ENCODE measurements at places on chromosomes 13 and 19.

DNA sequence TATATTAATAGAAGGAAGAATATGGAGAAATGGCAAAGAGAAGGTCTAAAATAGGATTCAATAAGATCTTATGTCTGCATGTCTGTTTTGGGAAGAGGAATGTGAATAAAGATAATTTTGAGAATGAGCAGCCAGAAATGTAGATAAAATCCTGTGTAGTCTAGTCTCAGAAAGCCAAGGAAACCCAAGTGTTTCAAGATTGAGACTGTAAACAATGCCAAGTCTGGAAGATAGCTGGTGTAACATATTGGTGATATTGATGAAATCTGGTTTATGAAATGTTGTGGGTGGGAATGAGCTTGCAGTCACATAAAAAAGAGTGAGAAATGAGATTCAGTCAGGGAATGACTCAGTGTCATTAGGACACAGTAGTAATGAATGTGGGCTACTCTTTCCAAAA lies 1180.3 kb upstream of the PCDH20 start:
- no peak for DNase-seq

GRCh38 chr13:104976986-104977385 lies 1558.5 kb downstream of the EFNB2 start:
- DNase-seq: no peak

DNA sequence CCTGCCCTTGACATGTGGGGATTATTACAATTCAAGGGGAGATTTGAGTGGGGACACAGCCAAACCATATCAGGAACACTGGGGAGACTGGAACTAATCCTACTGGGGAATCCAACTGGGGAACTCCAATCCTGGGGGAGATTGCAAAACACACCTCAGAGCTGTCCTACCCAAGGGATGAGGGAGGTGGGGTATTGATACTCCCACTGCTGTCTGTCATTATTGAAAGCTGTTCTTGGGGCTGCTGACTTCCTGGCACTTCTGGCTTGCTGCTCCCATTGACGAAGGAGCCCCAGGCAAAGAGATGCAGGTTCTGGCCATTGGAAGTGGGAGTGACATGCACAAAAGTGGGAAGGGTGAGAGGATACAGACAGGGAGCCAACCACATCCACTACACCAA lies 24.7 kb upstream of the POP4 start:
- DNase-seq: no peak

GRCh38 chr19:7460562-7460966 lies 28.3 kb downstream of the PEX11G start:
- no peak for DNase-seq

GRCh38 chr13:111559612-111560403 lies 239.4 kb downstream of the TEX29 start:
- no peak for DNase-seq

DNA sequence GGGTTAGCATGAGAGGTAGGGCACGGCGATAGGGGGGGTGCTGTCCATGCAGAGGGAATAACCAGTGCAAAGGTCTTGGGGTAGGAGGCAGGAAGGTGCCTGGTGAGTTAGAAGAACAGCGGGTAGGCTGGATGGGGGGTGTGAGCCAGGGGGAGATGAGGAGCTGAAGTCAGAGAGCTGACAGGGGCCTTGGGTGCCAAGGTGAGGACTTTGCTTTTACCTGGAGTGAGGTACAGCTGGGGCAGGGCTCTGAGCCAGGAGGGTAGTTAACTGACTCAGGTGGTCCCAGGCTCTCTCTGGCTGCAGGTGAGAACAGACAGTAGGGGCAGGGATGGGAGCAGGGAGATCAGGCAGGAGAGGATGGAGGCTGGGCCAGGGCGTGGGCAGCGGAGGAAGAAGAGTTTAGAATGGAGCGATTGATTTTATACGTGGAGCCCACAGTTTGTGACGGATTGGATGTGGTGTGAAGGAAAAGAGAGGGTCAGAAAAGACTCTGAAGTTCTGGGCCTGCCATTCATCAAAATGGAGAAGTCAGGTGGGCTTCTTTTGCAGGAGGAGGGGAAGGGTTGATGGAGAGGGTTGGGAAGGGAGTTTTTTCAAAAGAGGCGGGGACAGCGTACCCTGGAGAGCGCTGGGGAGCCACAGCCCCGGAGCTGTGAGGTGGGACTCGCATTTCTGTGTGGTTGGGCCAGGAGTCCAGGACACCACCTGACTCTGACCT lies 1.2 kb upstream of the GRAMD1A start:
- no peak for DNase-seq

DNA sequence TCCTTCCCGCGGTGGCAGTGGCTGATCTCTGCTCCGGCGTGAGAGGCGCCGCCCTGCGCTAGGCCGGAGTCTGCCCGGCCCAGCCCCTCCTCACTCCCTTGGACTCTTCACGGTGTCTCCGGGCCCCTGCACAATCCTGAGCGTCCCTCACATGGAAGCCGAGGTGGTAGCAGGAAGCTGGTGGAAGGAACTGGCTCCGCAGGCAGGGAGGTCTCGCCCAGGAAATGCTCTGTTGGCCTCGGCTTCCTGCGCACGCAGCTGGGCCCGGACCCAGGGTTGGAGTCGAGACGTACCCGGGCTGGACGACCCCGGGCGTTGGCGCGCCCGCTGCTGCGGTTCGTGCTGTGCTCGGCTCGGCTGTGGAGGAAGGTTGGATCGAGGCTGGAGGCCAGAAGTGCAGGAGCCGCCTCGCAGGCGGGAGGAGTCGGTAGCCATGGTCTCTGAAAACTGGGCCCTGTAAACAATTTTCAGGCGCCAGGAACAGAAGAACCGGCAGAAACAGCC lies 46.3 kb downstream of the ZNF724 start:
- DNase-seq: no peak

- no peak for DNase-seq
Observed at GRCh38 chr13:42574011-42574410, at the start of gene TNFSF11. Gene TNFSF11, plus strand, starts transcription at chr13:42574152. Its CDS starts 152 bp downstream, at chr13:42574304.

GRCh38 chr13:65836066-65836465 lies 1394.1 kb downstream of the PCDH9 start:
- no peak for DNase-seq

- no peak for DNase-seq
Observed at GRCh38 chr19:535017-535835, 3.7 kb downstream of the CDC34 start.

DNA sequence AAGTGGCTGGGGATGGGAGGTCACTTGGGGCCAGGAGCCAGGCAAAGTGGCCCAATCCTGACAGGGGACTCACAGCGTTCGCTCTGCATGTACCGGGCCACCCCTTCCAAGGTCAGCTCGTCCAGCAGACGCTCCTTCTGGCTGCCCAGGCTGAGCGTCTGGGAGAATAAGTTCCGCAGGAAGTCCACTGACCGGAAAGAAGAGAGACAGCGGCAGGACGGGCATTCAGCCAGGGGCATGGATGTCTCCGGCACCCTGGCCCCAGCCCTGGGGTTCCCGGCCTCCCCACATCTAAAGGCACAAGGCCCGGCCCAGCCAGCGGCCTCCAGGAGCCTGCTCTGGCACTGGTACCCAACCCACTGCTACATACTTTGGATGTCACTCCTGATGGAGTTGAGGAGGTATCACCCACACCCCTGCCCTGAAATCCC lies 6.1 kb downstream of the SIRT2 start:
- DNase-seq: no peak
